Right ventricle myocardium superior (tissue), 1 donor: ENCODE measurements at places on chromosomes 7 and 10.

- peak; percentile 58 for DNase-seq
Measured at GRCh38 chr10:104322416-104322782, 15.9 kb downstream of the ITPRIP start.

- DNase-seq: no peak
Measured at GRCh38 chr10:78891741-78892140, 177.0 kb upstream of the ZMIZ1 start.

DNA sequence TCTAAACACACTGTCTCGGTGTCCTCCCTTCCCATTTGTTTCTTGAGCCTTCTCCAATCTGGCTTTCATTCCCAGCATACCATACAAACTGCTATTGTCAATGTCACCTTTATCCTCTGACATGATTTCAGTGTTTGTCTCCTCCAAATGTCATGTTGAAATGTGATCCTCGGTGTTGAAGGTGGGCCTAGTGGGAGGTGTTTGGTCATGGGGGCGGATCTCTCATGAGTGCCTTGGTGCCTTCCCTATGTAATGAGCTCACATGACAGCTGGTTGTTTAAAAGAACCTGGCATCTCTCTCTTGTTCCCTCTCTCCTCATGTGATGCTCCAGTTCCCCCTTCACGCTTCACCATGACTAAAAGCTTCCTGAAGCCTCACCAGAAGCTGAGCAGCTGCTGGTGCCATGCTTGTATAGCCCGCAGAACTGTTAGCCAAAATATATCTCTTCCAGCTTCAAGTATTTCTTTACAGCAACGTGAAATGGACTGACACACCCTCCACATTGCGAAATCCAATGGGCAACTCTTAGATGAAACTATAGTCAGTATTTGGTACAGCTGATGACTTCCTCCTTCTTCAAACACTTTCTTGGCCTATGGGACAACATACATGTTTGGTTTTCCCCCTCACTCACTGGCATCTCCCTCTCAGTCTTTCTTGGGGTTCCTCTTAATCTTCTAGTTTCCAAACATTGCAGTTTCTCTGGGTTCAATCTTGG is 27.8 kb downstream of the RNLS start:
- DNase-seq: no peak

- DNase-seq: no peak
Measured at GRCh38 chr10:18238870-18239485, 98.8 kb downstream of the CACNB2 start.
